ENCODE measurements at places on chromosomes 2 and 18. TPM values are rescaled to one million over a fixed set of nuclear protein-coding genes. Genes with fewer than 3 reads are reported as not detected.

The POTEI gene
- not detected for total RNA-seq

The SAG gene
- not detected for total RNA-seq

The FOXD4L1 gene
- total RNA-seq = 0.03 TPM

The AQP12A gene
- total RNA-seq = not detected

The IL1B gene
- total RNA-seq = 98.9 TPM

The POMC gene
- total RNA-seq = 0.39 TPM

The KLHL30 gene
- total RNA-seq = not detected

The SULT1C4 gene
- not detected for total RNA-seq

The COPS9 gene
- total RNA-seq = 161 TPM

The EGR4 gene
- total RNA-seq = not detected

The LIMS4 gene
- total RNA-seq = 1.0 TPM

The GALNT14 gene
- 42.0 TPM for total RNA-seq

The OTOS gene
- not detected for total RNA-seq

The AOX1 gene
- total RNA-seq = 16.8 TPM

The ZNF521 gene
- total RNA-seq = 0.10 TPM

The ITPRIPL1 gene
- total RNA-seq = 7.2 TPM

The ICOS gene
- total RNA-seq = not detected

The CTNNA2 gene
- not detected for total RNA-seq

The VWC2L gene
- not detected for total RNA-seq

The TEKT4 gene
- not detected for total RNA-seq

The L3MBTL4 gene
- total RNA-seq = 1.0 TPM

The SCN7A gene
- total RNA-seq = not detected

The FOXI3 gene
- 0.04 TPM for total RNA-seq

The LGALSL gene
- total RNA-seq = 21.1 TPM

The MOB4 gene
- total RNA-seq = 41.2 TPM

The SLC38A11 gene
- total RNA-seq = not detected

The GAL3ST2 gene
- total RNA-seq = not detected

The NPPC gene
- not detected for total RNA-seq

The MEIS1 gene
- total RNA-seq = 9.0 TPM

The CNTNAP5 gene
- total RNA-seq = not detected

The ZBTB7C gene
- total RNA-seq = under 0.01 TPM

The DYNAP gene
- not detected for total RNA-seq

The AFF3 gene
- not detected for total RNA-seq

The FAM237A gene
- not detected for total RNA-seq

The GFPT1 gene
- 22.6 TPM for total RNA-seq

The MROH2A gene
- 0.11 TPM for total RNA-seq

The MARS2 gene
- 9.9 TPM for total RNA-seq

The STK16 gene
- 36.5 TPM for total RNA-seq

The ANKRD29 gene
- total RNA-seq = 5.6 TPM

The FAM110C gene
- total RNA-seq = 10.6 TPM

The RAB27B gene
- total RNA-seq = 4.3 TPM

The ATG16L1 gene
- total RNA-seq = 25.8 TPM

The HS6ST1 gene
- total RNA-seq = 26.6 TPM

The SP100 gene
- 146 TPM for total RNA-seq

The SLC9A4 gene
- not detected for total RNA-seq

The SATB2 gene
- 2.8 TPM for total RNA-seq

The UGT1A6 gene
- 14.0 TPM for total RNA-seq

The IL36G gene
- total RNA-seq = 0.32 TPM

The ZNF385B gene
- total RNA-seq = 0.44 TPM

The ASNSD1 gene
- 34.4 TPM for total RNA-seq

Measured in foreskin keratinocyte (primary cell).